ENCODE measurements at places on chromosomes 6 and 20. TPM values are rescaled to one million over a fixed set of nuclear protein-coding genes. Genes with fewer than 3 reads are reported as not detected.

DNA sequence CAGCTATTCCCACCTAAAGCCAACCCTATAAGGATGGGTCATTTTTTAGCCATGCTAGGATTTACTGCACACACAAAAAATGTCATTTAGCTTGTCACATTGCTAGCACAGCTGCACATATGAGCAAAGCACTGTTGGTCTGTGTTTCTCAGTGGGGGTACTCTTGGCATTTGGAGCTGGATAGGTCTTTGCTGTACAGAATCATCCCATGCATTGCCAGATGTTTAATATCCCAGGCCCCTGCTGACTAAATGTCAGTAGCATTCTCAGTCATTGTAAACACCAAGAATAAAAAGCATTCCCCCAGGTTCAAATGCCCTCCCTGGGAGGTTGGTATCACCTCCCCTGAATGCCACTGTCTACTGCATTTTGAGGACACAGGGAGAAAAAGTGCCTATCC is 14.6 kb upstream of the LTV1 start:
- H3K27ac ChIP-seq, result no peak overlapping the region
- no peaks in the 10 kb centered on the region for H3K27me3 ChIP-seq
- H3K4me3 ChIP-seq, result no peak overlapping the region
- no peaks in the 10 kb centered on the region for H3K36me3 ChIP-seq
- DNase-seq, result no peak

DNA sequence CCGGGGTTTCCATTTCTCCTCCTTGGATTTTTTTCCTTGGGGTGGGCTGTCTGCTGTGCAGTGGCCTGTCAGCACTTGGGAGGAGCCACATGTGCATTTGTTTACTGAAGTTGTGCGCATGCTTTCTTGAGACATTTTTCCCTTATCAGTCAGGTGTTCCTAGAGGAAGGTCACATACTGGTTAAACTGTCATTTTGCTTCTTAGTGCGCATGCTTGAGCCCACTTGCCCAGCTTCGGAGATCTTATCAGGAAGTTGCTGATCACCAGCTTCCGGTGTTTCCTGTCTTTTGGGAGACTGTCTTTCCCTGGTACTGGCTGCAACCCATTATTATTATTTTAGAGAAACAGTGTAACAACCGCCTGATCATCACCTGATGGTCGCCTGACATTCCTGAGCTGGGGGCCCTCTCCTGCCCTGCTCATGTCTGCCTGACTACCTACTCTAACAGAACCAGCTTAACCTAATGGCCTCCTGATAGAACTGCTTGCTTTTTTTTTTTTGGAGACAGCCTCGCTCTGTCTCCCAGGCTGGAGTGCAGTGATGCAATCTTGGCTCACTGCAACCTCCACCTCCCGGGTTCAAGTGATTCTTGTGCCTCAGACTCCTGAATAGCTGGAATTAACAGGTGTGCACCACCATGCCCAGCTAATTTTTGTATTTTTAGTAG is 378 bp upstream of the ERVFRD-1 start:
- H3K27ac ChIP-seq, result peak overlapping the region; percentile 26
- H3K4me3 ChIP-seq, result no peak overlapping the region
- H3K36me3 ChIP-seq, result peaks cover 17% of the 10 kb centered on the region
- no peak for DNase-seq
- H3K27me3 ChIP-seq, result no peaks in the 10 kb centered on the region

- peaks cover 11% of the 10 kb centered on the region for H3K27me3 ChIP-seq
- H3K4me3 ChIP-seq, result no peak overlapping the region
- no peaks in the 10 kb centered on the region for H3K36me3 ChIP-seq
- no peak for DNase-seq
These were observed 45.1 kb upstream of the TBX18 start for GRCh38 chr6:84809455-84809854.

DNA sequence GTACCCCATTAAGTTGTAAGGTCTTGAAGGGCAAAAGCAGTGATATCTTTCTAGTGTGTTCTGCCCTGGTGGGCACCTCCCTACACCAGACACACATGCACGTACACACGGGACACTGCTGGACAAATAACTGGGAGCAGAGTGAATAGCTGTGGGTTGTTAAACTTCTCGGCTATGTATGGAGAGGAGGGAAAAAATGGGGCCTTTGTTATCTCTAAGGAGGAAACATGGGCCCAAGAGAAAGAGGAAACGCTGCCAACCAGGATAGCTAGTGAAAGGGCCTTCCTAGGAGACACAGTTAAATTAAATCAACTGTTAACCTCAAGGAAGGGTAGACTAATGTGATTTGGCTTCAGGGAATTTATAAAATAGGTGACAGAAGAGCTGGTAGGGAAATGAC is 169.7 kb downstream of the MYLK4 start:
- H3K36me3 ChIP-seq, result peaks cover 3% of the 10 kb centered on the region
- H3K27ac ChIP-seq, result no peak overlapping the region
- peaks cover 48% of the 10 kb centered on the region for H3K4me1 ChIP-seq
- no peak overlapping the region for H3K4me3 ChIP-seq

DNA sequence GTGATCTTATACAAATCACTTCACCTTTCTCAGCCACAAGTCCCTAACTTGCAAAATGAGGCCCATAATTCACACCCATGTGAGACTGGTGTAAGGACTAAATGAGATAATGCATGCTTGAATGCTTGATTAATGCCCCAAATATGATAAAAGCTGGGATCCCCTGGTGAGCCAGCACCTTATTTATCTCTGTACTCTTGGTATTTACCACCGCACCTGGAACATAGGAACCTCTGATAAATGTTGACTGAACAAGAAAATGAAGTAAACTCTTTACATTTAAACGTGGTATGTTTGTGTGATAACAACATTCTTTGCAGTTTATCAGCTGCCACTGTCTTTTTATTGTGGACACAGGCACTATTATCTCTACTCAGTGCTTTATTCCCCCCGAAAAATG is 2.5 kb upstream of the APOBEC2 start:
- no peak for DNase-seq
- peaks cover 19% of the 10 kb centered on the region for H3K4me1 ChIP-seq
- no peaks in the 10 kb centered on the region for H3K27me3 ChIP-seq

DNA sequence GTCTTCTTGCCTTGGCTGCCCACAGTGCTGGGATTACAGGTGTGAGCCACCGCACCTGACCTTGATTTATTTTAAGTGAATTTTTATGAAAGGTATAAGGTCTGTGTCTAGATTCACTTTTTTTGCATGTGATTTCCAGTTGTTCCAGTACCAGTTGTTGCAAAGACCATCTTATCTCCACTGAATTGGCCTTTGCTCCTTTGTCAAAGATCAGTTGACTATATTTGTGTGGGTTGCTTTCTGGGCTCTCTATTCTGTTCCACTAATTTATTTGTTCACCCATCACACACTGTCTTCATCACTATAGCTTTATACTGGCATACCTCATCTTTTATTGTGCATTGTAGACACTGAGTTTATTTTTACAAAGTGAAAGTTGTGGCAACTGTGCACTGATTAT is 56.3 kb downstream of the ANKS1A start:
- peaks cover 9% of the 10 kb centered on the region for H3K4me1 ChIP-seq
- H3K36me3 ChIP-seq, result peaks cover 16% of the 10 kb centered on the region
- no peaks in the 10 kb centered on the region for H3K27me3 ChIP-seq

DNA sequence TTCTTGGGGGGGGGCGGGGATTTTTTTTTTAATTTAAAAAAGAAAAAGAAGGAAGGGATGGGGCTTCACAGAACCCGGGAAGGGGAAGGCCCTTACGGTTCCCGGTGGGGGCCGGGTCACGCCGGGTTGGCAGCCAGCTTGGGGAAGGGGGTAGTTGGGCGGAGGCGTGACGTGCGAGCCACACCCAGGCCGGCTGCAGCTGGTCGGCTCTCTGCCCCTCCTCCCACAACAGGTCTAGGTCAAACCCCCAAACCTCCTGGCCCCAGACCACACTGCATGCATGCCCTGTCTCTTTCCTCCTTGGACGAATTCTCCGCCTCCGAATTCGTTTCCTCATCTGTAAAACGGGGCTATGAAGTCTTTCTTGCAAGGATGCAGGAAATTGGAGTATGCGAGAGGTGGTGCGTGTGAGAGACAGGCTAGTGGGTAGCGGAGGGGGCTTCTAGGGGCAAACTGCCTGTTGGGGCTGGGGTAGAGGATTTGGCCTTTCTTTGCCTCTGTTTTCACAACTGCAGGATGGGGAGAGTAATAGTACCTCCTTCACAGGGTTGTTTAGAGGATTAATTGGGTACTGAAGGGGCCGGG is 828 bp downstream of the HCK start:
- peaks cover 8% of the 10 kb centered on the region for H3K4me1 ChIP-seq
- H3K27me3 ChIP-seq, result peaks cover 90% of the 10 kb centered on the region
- no peak overlapping the region for H3K27ac ChIP-seq

DNA sequence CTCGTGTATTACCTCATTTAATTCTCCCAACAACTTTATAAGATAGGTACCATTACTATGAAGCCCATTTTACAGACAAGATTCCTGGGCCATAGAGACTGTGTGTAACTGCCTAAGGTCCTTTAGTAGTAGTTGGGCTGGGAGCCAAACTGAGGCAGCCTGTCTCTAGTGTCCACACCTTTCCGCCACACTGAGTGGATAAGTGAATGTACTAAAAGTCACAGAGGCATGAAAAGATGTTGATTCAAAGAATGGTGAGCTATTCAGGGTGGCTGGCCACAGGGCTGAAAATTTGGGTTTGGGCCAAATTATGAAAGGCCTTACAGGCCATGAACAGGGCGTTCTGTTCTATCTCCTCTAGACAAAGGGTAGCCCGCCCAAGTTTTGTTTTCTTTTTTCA is 11.0 kb downstream of the CD24 start:
- no peak overlapping the region for H3K4me3 ChIP-seq
- peaks cover 7% of the 10 kb centered on the region for H3K36me3 ChIP-seq
- DNase-seq, result no peak

DNA sequence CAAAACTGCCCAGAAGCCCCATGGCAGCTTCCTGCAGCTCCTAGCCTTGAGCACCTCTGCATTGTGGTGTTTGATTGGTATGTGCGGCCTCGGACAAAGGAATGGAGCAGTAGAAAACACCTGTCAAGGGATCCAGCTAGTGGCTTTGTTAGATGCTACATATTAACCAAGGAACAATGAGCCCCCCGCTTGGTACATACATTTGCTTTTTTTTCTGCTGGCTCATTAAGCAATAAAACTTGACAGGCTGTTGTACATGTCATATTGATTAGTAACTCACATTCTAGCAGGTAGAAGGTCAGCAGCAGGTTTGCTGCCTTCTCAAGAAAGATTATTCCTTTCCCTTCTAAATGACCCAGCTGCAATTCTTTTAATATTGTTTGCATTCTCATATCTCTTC is 937 bp downstream of the SPACA1 start:
- H3K27me3 ChIP-seq, result no peaks in the 10 kb centered on the region
- no peaks in the 10 kb centered on the region for H3K36me3 ChIP-seq
- H3K4me3 ChIP-seq, result no peak overlapping the region
- H3K4me1 ChIP-seq, result peaks cover 8% of the 10 kb centered on the region

- no peak overlapping the region for H3K4me3 ChIP-seq
- no peak overlapping the region for H3K27ac ChIP-seq
- peaks cover 14% of the 10 kb centered on the region for H3K4me1 ChIP-seq
- no peak for DNase-seq
- no peaks in the 10 kb centered on the region for H3K27me3 ChIP-seq
These were observed 77.8 kb upstream of the SMLR1 start for GRCh38 chr6:130749402-130749801.

Gene TMEM170B
- 2.1 TPM for total RNA-seq

Gene HCRTR2
- not detected for total RNA-seq

Gene PNLDC1
- 0.17 TPM for total RNA-seq

Gene CFAP206
- 5.0 TPM for total RNA-seq

Gene GDAP1L1
- 1.8 TPM for total RNA-seq

Gene C6orf58
- not detected for total RNA-seq

Gene CTCFL
- 0.07 TPM for total RNA-seq

Gene NKX2-2
- total RNA-seq, result 15.4 TPM
